ENCODE measurements at places on chromosomes 1 and 21.

DNA sequence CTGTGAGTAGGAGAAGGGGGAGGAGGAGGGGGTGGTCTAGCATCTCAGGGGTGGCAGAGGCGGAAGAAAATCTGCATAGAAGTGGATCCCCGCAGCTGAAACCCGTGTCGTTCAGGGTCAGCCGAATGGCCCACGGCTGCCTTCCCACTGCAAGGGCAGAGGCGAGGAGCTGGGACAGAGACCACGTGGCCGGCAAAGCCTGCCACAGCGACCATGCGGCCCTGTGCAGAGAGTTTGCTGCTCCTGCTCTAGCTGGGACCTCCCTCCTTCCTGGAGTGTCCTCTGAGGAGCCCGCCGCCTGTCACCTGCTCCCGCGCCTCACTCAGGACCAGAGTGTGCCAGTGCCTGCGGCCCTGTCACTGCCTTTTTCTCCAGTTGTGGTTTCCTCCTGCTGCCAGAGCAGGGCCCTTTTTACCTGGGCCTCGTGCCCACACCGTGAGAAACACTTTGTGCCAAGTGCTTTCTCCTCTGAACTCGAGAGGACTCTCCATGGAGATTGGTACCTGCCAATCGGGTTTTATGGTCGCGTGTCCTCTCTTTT lies 5.4 kb upstream of the TRPM2 start:
- DNase-seq = no peak

DNA sequence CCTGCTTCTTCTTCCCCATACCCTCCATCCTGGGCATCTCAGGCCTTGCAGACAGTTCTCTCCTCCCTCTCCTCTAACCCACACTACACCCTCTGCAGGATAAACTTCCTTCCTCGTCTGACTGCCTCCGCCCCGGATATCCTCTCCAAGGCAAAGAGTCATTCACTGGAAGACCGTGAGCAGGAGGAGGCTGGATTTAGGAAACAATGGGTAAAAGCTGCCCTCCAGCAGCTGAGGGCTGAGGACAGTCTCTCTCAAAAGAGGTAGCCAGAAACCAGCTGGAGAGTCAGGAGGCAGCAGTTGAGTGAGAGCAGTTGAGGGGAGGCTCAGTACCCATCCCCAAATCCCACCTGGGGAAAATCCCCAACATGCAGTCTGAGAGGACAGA lies 1.4 kb downstream of the CSRP1 start:
- no peak for DNase-seq

DNA sequence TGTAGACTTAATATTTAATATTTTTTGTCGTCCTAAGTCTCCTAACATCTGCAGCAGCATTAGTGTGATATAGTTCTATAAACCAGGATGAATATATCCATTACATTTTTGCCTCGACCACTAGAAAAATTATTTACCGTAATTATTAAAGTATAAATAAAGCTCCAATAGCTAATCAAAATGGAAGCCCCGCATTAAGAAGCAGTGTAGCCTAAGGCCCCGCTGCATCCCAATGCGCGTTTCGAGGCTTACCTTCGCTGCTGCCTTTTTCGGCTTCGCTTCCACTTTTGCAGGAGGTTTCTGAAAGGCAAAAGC lies 891 bp downstream of the HMGN1 start:
- DNase-seq = no peak

DNA sequence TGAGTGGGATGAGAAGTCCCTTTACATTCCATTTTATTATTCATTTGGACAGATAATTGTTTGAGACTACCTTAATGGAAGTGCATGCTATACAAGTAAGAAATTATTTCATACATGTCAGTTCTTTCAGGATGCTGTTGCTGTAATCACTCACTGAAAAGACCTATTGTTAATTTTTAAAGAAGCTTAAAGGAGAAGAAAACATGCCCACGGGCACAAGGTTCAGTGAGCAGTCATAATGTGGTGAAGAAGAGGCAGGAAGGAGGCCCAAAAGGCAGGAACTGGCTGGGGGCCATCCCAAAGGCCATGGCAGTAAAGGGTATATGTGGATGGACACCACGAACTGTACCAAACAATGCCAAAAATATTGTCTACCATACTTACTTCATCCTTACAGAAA lies 206.0 kb downstream of the LYPLAL1 start:
- DNase-seq = no peak

DNA sequence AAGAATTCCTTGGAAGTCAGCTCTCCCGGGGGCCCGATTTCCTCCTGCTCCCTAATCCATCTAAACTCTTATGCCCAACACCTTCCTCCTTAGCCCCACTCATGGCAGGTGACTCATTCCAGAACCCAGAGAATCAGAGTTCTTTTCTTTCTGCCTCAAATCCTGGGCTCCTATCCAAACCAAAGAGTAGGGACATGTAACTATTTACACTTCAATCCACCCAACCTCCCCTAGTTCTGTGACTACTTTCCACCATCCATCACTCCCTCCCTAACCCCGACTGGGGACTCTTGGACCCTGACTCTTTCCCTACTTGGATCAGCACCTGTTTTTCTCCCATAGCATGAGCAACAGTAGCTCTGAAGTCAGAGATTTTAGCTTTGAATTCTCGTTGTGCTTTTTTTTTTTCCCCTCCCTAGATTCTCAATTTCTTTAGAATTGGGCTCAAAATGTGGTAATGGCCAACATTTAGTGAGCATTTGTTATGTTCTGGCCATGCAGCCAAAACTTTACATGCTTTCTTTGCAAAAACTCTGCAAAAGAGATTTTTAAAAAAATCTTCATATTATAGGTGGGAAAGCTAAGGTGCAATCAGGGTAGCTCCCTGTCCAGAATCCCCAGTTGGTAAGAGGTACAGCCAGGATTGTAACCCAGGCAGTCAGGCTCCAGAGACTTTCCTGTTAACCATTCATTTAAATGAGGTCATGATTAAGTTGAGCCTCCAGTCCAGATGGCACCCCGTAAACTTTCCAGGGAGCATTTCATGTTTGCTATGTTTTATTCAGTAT lies 7.5 kb upstream of the CYP4A11 start:
- no peak for DNase-seq

- DNase-seq = no peak
Observed at GRCh38 chr1:178150610-178151009, 56.7 kb downstream of the RASAL2 start.

DNA sequence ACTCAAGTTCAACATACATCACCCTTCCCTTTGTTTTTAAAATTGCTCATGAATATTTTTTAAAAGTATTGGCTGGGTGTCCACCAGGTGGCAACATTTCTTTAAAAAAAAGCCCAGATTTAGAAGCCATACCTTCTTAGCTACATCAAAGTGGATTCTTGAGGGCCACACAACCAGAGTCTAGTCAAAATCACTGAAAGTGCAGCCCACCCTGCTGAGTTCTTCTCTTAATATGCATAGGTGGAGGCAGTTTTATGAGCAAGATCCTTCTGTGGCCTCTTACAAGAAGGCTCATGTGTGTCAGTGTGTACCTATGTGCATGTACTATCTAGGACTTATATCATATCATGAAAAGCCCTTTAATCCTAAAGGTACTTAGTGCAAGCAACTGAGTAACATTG lies 16.9 kb upstream of the GNG12 start:
- DNase-seq = no peak

DNA sequence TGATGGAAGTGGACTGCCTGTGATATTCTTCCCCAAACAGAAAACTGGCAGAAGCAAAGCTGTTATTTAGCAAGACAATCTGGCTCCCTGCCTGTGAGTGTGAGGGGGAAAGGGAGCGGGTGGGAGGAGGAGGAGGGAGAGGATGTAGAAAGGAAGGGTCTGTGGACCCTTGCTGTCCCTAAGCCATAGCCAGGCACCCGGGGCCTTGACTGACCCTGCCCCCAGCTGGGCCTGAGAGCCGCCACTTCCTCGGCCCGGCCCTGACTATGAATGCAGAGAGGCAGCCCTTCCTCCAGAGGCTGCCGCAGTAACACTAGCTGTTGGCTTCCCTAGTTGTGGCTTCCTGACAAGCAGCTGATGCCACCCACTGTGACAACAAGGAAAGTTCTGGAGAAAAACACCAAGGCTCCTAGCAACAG lies 13.9 kb downstream of the PLA2G2F start:
- peak; percentile 42 for DNase-seq

Data from left hindlimb (tissue), 1 donor.